Activated CD4-positive, alpha-beta memory T cell treated with anti-CD3 and anti-CD28 coated beads for 36 hours (primary cell): ENCODE measurements at places on chromosomes 1 and 21. TPM values are rescaled to one million over a fixed set of nuclear protein-coding genes. Genes with fewer than 3 reads are reported as not detected.

TSPAN2 gene
- total RNA-seq, result 2.5 TPM

DNA sequence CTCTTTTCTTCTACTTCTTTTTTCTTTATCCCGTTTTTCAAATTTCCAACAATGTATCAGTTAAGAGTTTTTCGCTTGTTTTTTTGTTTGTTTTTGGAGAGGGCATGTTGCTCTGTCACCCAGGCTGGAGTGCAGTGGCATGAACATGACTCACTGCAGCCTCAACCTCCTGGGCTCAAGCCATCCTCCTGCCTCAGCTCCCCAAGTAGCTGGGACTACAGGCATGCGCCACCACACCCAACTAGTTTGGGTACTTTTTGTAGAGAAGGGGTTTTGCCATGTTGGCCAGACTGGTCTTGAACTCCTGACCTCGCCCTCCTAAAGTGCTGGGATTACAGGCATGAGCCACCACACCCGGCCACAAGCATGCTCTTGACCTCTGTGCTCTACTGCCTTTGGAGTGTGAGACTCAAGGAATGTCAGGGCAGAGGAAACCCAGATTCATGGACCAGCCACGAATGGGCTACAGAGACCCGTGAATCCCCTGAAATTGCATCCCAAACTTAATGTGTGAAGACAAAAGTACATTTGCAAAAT is 65.1 kb upstream of the HSD17B7 start:
- DNase-seq, result no peak

MRPS21 gene
- total RNA-seq, result 78.6 TPM

PCP4L1 gene
- total RNA-seq, result 0.22 TPM

GRCh38 chr1:54825696-54826095 is 24.6 kb upstream of the TTC22 start:
- DNase-seq, result no peak

DNA sequence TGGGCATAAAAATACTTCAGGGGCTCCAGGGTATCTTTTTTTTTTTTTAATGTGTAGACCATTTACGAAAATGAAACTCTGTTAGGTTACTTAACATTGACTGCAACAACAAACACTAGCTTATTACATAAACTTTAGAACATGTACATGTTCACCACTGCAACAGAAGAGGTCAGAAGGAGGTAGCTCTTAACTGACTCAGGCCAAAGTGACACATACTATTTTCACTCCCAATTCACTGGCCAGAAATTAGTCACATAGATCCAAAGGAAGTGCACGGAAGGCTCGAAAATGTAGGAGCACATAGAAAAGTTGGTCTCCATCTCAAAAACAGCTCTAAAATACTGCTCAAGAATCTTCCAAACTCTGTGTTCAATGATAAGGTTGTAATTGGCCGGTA is 107.2 kb downstream of the AKT3 start:
- DNase-seq, result no peak
